ENCODE measurements at places on chromosomes 2 and 18.
A peak's percentile ranks its signal among the peaks of the same experiment; 100 is the strongest.

GRCh38 chr2:233195027-233195426 is 56.4 kb upstream of the ATG16L1 start:
- DNase-seq = no peak

DNA sequence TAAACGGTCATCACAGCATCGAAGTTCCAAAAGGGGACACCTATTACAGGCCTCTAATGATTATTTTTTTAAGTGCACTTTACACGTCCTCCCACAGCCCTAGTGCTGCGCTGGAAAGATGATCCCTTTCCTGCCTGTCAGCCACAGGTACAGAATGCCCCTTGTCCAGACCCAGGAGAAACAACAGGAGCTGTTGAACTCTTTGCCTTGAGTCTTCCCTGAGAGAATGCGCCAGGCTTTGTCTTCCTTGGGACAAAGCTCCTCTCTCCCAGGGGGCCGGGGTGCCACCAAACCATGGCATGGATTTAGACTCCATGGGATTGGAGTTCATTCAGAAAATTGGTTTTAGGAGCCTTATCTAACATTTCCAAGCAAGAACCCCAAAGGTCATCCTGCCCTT is 319.0 kb upstream of the SOX11 start:
- peak; percentile 63 for DNase-seq

- DNase-seq = peak; percentile 82
Observed at GRCh38 chr18:22551536-22552151, 133.9 kb upstream of the CTAGE1 start.

DNA sequence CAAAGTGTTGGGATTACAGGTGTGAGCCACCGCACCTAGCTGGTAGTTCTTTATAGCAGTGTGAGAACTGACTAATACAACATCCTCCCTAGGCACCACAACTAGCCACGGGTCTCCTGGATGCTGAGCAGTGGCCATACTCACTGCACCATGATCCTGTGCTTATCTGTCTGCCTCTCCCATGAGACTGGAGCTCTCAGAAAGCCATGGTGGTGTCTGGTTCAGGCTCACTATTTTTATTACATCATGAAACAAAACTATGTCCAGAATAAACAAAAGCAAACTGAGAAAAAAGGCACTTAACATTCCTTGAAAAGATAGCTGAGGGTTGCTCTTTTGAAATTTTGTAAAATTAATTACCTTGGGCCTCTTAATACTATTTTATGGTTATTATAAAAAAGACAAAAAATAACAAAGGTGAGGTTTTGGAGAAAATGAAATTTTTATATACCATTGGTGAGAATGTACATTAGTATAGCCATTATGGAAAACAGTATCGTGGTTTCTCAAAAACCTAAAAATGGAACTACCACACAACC is 90.7 kb upstream of the TFCP2L1 start:
- peak; percentile 16 for DNase-seq

DNA sequence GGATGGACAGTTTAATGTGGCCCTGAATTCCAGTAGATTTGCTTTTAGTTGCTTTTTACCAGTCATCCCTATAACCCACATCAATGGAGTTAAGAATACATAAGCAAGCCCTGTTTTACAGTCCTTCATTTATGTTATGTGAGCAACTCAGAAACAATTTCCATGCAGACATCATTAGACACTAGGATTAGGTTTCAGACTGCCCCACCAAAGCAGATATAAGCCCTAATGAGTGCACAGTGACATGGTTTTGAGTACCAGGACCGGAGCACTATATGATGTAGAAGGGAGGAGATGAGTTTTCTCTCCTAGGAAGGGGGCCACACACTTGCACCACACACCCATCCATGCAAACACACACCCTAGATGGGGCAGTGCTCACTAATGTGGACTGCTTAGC is 15.5 kb downstream of the KCNS3 start:
- DNase-seq = no peak

DNA sequence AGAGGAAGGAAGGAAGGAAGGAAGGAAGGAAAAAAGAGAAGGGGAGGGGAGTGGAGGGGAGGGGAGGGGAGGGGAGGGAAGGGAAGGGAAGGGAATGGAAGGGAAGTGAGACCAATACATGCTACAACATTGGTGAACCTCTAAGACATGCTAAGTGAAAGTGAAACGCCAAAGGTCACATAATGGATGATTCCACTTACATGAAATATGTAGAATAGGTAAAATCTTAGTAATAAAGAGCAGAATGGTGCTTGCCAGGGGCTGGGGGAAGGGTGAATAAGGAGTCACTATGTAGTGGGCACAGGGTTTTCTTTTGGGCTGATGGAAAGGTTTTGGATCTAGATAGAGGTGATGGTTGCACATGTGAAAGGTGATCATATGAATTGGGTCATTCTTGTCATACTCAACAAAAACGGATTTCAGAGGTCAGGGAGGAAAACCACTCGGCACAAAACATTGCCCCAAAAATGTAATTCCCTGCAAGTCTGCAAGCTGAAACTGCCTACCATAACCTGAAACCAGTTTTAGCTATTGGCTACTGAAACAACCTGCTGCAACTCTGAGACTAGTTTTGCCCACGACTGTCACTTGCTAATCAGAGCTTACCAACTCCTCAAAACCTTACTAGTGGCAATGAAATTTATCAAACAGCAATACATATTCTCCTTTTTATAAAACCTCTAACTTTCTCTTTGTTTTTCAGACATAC is 59.2 kb downstream of the CCDC141 start:
- no peak for DNase-seq
